ENCODE measurements at places on chromosomes 12 and 14.

DNA sequence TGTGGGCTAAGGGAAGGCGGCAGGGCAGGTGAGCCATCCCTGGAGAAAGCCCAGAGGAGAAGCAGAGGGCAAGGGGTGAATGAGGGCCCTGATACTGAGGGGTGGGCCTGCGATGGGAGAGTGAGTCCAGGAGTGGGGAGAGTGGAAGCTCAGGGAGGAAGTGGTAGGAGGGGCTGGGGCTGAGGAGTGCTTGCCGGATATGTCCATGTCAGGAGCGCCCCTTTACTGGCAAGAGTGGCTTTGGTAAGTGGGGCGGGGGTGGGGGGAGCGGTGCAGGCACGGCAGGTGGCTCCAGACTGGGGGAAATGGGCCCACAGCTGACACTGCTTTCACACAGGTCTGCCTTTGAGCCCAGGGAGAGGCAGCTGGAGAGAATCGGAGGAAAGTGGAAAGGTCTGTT is 86.4 kb upstream of the GPR68 start:
- DNase-seq: no peak

DNA sequence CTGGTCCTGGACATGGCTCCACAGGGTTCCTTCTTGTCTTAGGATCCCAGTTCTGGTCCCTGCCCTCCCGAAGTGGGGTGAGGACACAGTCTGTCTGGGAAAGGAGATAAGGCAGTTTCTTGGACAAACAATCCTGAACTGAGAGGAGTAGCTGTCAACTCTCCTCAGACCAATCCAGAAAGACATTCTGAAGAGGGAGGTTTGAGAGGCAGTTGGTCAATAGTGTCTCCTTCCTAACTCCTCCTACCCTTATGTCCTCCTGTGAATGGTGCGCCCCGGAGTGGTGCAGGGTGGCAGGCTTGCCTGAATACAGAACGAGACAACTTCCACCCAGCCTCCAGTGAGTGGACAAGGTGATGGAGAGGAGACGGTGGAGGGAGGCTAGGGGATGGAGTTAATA is 15.4 kb upstream of the ASIC1 start:
- no peak for DNase-seq

DNA sequence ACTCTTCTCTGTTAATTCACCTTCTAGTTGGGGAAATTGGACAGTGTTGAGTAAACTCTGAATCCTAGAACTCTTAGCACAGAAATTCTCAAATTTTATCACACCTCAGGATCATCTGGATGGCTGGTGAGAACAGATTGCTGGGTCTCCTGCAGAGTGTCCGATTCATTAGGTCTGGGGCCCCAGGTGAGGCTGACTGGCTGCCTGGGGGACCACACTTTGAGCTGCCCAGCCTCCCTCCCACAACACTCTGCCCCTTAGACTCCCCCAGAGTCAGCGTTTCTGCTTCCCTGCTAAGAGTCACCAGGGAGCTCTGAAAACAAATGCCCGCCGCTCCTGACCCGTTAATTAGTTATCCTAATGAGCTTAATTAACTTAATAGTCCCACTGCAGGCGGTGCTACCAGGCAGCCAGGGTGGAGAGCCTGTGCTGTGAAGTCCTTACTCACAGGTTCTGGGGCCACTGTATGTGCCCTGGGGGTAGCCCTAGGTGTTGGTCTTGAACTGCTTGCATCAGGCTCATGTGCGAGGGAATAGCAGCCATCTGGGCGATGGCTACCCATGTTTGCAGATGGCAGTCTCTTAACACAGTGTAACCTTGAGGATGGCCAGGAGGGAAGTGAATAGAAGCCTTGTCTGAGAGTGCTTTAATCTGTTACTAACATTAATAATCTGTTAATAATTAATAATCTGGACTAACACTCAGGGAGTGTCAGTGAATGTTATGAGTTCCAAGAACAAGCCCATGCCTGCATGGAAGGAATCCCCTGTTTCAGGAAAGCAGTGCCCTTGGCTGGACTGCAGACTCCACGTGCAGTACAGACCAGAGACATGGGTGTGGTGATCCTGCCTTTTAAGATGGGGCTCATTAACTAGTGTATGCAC is 35.6 kb downstream of the AACS start:
- DNase-seq: no peak

DNA sequence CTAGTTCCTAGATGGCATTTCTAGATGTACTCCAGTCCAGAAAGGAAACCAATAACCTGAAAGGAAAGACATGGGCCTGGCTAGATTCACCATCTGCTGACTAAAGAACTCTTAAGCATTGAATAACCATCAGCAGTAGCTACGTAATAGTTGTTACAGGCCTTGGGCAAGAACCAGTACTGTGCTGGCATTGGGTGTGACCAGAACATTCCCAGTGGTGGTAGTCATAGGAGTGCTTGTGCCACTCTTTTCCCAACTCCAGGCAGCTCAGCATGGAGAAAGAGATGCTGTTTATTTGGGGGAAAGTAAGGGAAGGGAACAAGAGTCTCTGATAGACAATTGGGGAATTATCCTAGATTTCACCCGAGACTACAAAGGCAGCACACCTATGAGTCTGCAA is 333.3 kb downstream of the SLC16A7 start:
- DNase-seq: no peak
